ENCODE measurements at places on chromosomes 2 and 18.

GRCh38 chr2:212424082-212424481, 114.5 kb downstream of the ERBB4 start:
- DNase-seq = no peak

DNA sequence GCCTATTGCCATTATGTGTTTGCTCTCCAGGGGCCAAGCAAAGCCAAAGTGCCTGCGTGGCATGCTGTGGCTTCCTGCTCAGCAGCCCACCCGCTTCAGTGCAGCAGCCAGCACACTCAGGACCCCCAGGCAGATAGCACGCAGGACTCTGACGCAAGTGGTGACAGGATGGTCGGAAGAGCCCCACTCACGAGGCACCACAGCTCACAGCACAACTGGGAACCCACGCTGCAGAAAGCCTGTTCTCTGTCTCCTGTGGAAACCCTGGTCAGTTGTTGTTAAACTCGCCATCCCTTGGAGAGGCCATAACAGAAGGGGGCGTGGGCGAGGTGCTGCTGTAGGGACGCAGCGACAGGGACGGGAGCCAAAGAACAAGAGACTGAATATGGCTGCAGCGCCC, 76.4 kb downstream of the HDAC4 start:
- no peak for DNase-seq

- no peak for DNase-seq
These were observed 34.8 kb downstream of the TIMM21 start for GRCh38 chr18:74183130-74183529.

GRCh38 chr2:42568401-42569115, at the start of gene MTA3:
TSS of gene MTA3 (plus strand) at chr2:42568632. CDS start at chr2:42568746, 114 bp downstream.
- peak; percentile 50 for DNase-seq

DNA sequence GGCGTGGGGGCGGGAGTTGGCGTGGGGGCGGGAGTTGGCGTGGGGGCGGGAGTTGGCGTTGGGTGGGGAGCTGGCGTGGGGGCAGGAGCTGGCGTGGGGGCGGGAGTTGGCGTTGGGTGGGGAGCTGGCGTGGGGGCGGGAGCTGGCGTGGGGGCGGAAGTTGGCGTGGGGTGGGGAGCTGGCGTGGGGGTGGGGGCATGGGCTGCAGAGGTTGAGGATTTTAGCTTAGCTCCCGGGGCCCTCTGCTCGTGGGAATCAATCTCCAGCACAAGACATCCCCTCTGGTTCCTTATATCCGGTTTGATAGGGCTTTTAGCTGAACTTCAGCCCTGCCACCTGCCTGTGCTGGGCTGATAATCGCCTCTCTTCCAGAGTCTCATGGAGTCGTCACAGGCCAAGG, 177.0 kb downstream of the LDLRAD4 start:
- no peak for DNase-seq

- DNase-seq = no peak
These were observed 73.5 kb downstream of the GLI2 start for GRCh38 chr2:120809151-120809550.

GRCh38 chr18:57743008-57743407, 60.1 kb downstream of the ATP8B1 start:
- DNase-seq = no peak

DNA sequence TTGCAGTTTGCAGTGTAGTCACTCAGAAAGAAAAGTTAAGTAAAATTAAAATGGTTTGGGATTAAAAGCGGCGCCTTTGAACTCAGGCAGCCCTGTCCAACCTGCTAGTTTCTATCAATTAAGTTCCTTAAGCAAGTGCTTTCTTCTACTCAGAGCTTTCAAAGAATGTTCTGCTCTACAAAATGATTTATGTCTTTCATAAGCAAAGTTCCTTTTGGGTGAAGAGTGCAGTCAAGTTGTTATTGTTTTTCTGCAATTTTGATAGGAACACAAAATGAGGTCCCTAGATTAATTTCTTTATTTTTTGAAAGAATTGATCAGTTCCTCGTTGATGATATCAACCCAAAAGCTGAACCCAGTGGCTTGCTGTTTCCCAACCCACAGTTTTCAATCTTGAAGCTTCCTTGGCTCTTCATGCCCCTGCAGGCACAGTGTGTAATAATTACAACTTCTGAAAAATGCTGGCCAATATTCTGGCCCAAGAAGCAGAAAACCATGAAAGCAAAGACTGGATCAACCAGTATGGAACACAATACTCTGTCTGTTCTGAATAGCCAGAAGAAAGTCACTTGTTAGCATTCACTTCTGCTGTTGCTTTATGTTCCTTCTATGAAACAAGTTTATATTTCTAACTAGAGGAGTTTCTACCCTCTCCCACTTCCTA, 89.1 kb downstream of the TGIF1 start:
- no peak for DNase-seq

GRCh38 chr2:208006833-208007232, 18.5 kb downstream of the PLEKHM3 start:
- no peak for DNase-seq

- DNase-seq = no peak
These were observed 26.1 kb downstream of the PKDCC start for GRCh38 chr2:42073739-42074503.

DNA sequence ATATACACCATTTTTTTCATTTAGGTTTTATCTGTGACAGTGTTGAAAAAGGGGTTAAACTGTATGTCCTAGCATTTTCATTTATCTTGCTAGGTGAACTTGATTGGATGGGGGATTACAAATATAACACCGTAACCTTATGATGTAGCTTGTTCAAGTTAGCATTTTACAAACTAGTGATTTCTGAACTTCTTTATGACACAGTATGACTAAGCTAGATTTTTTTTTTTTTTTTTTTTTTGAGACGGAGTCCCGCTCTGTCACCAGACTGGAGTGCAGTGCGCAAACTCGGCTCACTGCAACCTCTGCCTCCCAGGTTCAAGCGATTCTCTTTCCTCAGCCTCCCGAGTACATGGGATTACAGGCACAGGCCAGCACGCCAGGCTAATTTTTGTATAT, 47.1 kb downstream of the KCMF1 start:
- DNase-seq = no peak

DNA sequence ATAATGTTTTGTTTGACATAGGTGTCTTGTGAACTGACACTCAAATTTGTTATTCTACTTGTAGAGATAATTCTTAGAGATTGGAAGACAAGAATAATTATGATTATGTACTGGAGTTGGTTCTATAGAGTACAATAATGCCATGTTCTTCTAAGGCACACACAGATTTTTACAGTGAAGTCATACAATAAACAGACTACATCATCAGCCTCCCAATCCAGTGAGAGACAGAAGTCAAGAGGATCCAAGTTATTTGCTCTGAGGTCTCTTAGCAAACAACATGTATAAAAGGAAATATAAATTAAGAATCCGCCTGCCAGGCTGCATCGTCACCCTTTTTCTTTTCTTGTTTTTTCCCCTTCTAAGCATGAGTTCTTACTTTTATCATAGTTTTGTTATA, 613.5 kb upstream of the SETBP1 start:
- no peak for DNase-seq

DNA sequence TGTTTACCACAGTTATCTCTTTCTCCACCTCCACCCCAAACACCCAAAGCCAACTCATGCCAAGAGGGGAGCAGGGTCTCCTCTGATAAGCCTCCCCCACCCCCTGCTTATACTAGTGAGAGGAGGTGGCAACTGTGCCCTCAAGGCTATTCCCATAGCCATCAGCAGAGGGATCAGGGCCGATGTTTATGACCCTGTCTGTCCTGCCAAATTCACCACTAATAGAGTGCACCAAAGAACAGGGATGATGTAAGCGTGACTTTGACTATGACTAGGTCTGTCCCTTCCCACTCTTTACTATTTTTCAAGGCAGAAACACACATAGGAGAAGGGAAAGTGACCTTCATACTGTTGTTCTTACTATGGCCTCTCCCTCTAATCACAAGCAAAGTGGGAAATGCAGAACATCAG, 74.6 kb downstream of the CLHC1 start:
- peak; percentile 25 for DNase-seq

- no peak for DNase-seq
These were observed 36.4 kb downstream of the CDC42EP3 start for GRCh38 chr2:37634914-37635503.

GRCh38 chr2:110731064-110731463, 1.3 kb upstream of the ACOXL start:
- no peak for DNase-seq

DNA sequence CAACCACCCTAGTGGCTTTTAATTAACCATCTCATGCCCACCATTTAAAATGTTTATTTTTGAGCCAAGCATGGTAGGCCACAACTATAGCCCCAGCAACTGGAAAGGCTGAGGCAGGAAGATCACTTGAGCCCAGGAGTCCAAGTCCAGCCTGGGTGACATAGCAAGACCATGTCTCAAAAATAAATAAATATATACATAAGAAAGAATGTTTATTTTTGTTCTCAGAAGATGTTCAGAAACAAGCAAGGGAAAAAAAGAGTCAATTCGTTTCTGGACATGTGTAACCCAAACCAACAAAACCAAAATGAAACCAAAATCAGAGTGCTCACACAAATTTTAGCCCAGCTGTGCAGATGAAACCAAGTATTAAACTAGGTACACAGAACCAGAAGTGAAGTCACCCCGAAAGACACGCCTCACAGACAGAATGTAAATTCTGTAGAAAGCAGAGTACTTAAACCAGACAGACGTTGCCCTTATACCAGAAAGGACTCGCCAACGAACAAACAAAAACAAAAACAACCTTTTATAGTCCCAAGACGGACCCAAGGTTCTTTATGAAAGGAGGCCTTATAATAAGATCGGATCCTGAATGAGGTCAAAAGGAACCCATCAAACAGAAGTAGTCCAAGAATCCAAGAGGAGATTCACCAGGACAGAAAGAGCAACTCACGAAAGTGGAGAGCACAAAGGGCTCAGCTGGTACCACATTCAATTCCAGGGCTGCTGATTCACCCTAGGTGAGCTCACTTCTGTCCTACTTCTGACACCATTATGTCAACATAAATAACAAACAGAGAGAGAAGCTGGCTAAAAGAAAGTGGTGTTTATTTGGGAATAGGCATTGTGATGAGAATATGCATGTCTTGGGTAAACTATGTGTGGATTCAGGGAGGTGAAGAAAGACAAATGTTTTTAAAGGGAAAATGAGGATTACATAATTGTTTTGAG, 31.8 kb upstream of the MTCL1 start:
- no peak for DNase-seq

DNA sequence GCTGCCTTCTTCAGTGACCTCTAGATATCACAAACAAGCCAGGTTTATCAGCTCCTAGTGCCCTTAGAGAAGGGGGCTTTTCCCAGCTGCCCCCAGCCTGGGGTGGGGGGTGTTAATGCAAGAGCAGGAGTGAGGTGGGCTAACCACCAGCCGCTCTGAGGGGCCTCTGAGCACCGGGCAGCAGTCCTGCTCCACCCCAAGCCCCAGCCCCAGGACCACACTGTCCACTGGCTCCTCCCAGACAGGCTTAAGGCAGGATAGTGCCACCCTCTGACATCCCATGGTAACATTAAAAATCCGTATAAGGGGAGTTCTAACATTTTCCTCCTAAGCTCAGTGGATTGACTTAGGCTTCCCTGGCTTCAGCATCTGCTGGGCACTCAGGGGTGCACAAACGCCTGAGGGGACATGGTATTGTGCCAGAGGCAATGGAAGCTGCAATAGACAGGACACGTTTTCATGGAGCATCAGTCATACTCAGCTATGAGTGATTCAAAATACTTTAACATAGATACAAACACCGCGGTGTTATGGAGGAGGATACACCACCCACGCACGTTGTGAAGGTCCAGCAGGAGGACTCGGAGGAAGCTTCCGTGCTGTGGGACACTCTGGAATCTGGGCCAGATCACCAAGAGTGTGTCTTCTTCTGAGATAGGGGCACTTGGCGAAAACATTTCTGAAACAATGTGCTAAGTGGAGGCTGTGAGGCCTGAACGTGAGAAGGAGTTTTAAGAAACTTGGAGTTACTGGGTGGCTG, 112.7 kb upstream of the EPC2 start:
- DNase-seq = no peak

DNA sequence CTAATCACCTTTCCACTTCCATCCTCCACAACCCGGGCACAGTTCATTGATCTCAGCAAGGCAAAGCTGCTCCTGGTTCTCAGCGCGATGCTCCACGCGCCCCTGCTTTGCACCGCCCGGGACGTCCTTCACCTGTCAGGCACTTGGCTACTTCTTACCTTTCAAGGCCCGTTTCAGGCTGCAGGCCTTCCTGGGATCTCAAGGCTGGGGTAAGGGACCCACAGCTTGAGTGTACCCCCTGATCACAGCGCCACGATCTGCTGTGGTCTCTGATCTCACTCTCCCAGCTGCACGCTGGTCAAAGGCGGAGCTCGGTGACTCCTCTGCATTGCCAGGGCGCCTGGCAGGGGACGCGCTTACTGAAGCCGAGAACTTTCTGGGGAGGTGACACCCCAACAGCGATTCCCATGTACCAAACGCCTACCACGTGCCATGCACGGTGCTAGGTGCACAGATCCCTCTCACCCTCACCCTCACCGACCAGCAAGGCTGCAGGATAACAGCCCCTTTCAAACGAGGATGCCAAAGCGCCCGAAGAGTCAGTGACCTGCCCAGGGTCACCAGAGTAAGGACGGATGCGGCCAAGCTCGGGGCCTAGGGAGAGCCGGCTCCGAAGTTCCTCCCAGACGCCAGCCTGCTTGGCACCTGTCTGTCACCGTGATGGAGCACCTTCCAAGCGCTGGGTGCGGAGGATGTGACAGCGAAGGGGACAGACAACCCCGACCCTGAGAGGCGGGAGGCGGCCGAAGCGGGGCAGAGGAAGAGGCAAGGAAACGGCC, 818 bp downstream of the ITGB1BP1 start:
- no peak for DNase-seq

DNA sequence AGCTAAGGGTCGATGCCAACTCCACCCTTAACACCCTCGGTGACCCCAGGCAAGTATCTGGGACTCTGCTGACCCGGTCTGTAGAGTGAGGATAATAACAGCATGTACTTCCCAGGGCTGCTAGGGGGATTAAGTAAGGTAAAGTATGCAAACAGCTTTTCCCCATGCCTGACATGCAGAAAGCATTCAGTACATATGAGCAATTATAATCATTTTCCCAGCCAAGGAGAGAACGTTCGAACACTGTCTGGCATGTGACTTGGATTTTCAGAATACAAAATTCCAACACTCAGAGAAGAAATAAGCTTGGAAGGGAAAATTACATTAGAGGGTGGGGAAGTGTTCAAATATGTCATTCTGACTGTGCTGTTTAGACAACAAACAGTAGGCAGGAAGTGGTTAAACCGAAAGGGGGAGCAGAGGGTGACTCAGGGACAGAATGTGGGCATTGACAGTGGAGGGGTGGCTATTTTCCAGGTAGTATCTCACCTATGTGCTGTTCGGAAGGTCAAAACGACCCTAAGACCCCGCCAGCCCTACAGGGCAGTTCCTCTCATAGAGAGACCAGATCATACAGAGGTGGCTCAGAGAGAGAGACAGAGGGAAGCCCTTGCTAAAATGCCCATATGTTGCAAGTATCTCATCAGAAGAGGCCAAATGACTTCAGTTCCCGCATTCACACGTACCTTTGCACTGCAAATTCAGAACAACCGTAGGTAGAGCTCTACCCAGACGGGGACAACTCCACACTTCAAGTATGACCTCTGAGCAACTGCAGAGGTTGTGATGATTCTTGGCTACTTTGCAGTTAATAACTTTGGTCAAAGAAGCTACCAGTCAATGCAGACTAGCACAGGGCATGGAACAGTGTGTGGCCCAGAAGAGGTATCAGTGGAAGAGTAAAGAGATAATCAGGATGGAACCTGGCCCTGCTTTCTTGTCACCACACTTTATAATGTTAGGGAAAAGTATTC, 14.8 kb downstream of the ASPRV1 start:
- peak; percentile 26 for DNase-seq
